ENCODE measurements at places on chromosomes 3 and 15.

GRCh38 chr3:157115069-157116006 is 44.6 kb downstream of the CCNL1 start:
- no peak for DNase-seq

DNA sequence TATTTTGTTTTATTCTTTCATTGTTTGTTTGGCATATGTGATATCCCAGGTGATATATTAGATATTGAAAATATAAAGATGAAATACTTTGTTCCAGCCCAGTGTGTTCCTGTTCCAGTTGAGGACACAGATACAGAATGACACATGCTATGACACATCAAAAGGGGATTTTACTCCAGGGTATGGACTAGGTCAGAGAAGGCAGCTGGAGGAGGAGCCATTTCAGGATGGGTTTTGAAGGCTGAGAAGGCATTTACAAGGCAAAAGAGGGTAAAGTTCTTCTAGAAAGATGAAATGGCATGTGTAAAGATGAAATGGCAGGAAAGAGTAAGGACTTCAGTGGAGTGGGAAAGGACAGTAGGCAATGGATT is 163.8 kb downstream of the ZIC1 start:
- DNase-seq = no peak

DNA sequence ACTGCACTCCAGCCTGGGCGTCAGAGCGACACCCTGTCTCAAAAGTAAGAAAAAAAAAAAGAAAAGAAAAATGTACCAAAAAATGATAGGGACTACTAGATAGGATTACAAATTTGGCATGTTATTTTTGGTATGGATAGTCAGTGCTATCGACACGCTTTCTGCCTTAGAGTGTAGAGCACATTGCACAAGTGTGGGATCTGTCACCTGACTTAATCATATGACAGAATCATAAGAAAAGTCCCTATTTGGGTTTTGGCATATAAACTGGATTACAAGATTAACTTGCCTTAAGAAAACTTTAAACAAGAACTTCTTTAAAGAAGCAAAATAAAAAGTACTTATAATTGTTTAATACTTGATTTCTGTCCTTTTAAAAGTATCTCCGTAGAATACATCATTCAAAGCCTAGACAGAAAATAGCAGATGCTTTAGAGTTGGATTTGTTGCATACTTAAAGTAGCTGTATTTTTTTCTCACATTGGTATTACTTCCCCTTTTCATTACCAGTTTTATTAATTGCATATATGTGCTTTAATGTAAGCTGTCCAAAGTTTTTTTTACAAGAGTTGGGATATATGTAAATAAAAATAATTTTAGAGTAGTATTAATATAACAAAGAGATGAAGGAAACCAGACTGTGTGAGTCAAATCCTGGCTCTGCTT is 7.8 kb downstream of the ATP6V1A start:
- no peak for DNase-seq

DNA sequence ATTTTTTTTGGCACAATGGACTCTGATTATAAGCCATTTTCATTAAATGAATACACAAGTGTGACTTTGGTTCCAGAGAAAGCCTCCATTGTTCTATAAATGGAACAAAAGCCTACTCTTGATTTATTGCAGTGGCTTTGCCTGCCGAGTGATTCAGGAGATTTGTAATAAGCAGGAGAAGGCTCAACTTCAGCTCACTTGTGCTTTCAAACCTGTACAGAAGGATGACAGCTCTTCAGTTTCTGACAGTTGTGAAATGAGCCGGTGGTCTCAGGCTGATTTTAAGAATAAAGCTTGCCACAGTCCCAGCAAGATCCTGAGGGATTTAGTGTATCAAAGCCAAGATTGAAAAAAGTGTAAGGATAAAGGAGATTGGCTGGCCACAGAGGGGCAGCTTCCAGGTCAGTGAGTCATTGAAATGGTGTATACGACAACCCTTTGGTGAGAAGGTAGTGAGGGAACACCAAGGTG is 438.8 kb upstream of the TGFBR2 start:
- DNase-seq = no peak

GRCh38 chr15:74541494-74542165 is 610 bp downstream of the ARID3B start:
- no peak for DNase-seq

- DNase-seq = no peak
Measured at GRCh38 chr15:76341366-76342057, 4.9 kb downstream of the ISL2 start.

DNA sequence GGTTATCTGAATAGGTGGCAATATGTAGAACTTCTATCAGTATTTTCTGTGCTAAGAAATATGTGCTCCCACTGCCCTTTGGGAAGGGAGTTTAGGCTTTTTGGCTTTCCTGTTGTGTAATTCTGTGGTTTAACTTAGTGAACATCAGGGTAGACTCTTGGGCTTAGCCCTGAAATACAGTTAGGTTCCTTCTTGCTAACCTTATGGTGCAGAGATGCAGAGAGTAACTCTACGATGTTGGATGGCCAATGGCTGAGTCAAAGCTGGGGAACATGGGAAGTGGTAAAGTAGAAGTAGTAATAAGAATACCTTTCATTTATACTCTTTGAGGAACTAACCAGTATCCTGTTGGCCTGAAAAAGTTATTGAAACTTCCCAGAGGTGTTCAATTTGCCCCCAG is 80.8 kb upstream of the IL12A start:
- no peak for DNase-seq

DNA sequence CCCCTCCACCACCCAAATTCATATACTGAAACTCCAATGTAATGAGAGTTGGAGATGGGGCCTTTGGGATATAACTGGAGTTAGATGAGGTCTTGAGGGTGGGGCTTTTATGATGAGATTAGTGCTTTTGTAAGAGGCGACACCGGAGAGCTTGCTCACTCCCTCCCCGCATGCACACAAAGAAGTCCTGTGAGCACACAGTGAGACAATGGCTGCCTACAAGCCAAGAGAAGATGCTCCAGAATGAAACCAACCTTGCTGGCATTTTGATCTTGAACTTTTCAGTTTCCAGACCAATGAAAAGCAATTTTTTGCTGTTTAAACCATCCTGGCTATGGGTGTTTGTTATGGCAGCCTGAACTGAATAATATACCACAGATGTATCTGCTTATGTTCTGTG is 109.0 kb downstream of the SAMMSON start:
- DNase-seq = no peak

DNA sequence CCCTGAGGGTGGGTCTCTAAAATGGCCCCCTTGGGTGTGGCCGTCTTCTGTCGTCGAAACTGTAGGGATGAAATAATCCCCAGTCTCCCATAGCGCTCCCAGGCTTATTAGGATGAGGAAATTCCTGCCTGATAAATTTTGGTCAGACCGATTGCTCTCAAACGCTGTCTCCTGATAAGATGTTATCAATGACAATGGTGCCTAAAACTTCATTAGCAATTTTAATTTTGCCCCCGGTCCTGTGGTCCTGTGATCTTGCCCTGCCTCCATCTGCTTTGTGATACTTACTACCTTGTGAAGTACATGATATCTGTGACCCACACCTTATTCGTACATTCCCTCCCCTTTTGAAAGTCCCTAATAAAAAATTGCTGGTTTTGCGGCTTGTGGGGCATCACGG is 5.1 kb upstream of the RAB7A start:
- no peak for DNase-seq

- no peak for DNase-seq
Measured at GRCh38 chr15:82014989-82015388, 30.8 kb downstream of the MEX3B start.

GRCh38 chr15:39860871-39861270 is 59.2 kb downstream of the GPR176 start:
- no peak for DNase-seq

DNA sequence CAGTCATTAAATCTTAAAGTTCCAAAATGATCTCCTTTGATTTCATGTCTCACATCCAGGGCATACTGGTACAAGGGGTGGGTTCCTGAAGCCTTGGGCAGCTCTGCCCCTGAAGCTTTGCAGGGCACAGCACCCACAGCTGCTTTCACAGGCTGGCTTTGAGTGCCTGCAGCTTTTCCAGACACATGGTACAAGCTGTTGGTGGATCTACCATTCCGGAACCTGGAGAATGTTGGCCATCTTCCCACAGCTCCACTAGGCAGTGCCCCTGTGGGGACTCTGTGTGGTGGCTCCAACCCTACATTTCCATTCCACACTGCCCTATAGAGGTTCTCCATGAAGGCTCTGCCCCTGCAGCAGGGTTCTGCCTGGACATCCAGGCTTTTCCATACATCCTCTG is 211.1 kb upstream of the THBS1 start:
- no peak for DNase-seq

- no peak for DNase-seq
Measured at GRCh38 chr3:178847190-178847589, 224.4 kb downstream of the ZMAT3 start.

GRCh38 chr3:116517308-116517707 is 72.0 kb upstream of the LSAMP start:
- no peak for DNase-seq

DNA sequence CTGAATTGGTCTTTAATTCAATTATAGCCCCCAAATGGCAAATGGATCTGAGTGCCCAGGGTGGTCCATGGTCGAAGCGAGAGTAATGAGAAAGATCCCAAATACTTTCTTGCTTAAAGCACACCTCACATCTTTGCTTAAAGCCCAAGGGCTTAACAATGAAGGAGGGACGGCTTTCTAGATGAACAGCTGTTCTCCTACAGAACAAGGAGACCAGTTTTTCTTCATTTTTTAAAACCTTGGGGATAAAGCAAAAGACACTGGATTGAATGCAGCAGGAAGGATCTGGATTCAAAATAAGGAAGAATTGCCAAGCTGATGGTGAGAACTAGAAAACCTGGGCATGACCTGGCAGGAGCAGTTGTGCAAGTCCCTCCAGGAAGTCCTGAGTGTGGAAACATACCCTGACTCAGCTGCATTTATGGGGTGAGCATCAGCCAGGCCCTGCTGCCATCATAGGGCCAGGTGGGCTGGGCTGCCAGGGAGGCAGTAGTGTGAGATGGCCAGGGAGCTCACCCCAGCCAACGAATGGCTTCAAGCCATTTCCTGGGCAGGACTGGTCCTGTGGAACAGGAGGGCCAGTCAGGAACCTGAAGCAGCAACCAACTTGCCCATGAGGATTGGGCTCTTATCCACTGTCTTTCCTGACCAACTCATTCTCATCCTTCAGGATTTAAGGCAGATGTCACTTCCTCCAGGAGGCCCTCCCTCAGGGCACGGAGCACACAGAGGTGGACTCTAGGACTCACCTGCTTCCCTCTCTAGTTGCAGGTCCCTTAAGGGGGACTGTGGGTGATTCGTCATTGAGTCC is 18.4 kb upstream of the RHCG start:
- no peak for DNase-seq

DNA sequence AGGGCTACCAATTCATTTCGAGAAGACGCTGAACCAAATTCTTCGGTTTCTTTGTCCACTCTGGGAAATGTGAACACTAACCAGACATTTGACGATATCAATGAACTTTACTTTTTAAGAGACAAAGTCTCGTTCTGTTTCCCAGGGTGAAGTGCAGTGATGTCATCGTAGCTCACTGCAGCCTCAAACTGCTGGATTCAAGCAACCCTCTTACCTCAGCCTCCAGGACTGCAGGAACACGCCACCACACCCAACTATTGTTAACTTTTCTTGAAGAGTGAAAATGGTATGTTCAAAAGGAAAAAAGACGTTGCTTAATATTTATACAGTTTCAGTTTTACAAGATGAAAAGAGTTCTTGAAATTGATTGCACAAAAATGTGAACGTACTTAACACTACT is 30.6 kb downstream of the MB21D2 start:
- no peak for DNase-seq

DNA sequence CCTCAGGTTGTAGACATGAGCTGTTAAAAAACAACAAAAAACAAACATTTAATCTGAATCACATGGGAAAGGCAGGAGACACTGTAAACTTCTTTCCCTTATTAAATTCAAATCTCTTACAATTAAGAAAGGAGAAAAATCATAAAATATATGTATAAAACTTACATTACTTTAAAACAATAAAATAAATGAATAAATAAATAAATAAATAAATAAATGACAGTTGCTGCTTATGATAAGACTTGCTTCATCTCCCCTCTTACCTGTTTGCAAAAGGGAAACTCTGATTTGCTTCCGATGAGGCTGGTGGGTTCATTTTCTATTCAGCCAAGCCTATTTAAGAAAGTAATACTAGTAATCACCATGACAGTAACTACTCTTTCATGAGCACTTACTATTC is 353.4 kb upstream of the TBL1XR1 start:
- no peak for DNase-seq

GRCh38 chr3:100265016-100265415 is 4.2 kb downstream of the TBC1D23 start:
- no peak for DNase-seq

DNA sequence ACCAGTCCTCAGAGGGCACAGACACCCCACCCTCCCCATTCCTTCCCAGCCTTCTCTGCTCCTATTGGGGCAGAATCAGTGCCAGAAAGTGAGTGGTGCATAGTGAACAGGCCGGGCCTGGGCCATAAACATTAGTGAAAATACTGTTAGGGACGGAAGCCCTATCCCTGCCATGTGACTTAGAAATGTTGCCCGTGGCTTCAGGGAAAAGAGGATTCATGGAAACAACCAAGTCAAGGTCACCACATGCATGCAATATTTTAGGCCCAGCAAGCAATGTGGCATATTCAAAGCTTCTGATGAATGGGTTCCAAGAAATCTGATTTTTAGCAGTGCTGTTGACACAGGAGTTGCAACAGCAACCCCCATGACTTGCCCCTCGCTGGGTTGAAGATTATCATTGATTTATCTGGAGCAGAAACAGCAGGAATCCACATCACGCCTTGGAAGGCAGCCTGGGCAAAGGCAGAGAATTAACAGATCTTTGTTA is 52.3 kb downstream of the CCNL1 start:
- DNase-seq = no peak

DNA sequence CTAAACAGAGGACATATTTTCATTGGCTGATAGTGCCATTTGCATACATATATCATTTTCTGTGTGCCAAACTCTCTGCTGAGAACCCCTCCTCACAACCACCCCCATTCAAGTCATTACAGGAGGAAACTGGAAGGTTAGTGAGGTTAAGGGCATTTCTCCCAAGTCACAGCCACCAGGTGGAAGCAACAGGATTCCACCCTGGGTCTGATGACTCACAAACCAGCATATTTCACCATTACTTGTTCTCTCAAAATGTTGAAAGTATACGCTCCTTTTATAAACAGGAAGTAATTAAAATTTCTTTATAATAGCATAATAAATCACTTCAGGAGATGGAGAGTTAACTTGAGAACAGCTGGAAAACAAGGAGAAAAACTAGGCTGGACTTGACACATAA is 398.6 kb upstream of the WNT5A start:
- no peak for DNase-seq

DNA sequence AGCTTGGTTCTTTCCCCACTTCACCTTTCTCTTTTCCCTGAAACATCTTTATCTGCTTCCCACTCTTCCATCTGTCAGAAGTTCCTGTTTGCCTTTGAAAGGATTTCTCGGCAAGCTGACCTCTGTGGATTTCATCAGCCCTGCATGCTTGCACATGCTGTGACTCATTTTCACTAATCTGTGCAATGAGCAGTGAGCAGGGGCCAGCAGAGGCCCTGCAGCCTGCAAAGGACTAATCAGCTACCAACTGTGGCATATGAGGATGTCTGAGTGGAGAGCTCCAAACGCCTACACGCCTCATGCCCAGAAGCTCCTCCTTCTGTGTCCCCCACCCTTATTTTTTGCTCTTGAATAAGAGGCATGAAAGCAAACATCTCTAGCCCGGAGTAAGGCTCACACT is 333.0 kb upstream of the SEMA6D start:
- DNase-seq = peak; percentile 15

GRCh38 chr3:18111796-18112232 is 313.3 kb downstream of the SATB1 start:
- no peak for DNase-seq
